Bone marrow (tissue), 2 donors: ENCODE measurements at places on chromosomes 7 and 10.

DNA sequence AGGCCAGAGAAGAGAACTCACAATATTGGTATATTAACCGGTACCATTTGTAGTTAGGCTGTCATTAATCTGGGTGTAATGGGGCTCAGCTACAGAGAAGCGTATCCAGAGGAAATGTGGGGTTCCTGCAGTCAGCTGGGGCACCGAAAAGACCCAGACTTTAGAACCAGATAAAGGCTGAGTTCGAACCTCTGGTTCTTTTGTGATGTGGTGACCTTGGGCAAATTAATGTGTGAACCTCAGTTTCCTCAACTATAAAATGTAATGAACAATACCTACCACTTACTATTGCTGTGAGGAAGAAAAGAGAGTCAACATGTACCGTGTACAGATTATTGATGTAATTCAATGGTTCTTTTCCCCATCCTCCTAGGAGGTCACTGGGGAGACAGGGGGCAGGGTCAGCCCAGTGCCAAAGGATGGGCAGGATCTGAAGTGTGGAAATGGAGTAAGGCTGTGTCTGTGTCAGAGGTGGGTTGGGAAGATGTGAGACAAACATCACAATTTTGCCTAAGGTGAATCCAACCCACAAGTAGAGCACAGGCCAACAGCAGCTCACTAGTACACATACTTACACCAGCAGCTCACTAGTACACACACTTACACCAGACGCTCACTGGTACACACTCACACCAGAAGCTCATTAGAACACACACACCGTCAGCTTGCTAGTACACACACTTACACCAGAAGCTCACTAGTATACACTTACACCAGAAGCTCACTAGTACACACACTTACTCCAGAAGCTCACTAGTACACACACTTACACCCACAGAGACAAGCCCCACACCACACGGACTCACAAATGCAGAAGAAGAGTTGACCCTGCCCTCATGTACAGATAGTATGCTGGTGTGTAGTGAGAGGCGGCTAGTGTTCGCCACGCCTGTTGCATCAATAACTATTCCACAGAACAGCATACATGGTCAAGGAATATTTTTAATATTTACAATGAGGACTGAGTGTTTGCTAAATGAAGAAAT is 28.0 kb downstream of the PRSS2 start:
- DNase-seq, result no peak

GRCh38 chr10:119597405-119598186 is 832 bp upstream of the TIAL1 start:
- DNase-seq, result no peak

DNA sequence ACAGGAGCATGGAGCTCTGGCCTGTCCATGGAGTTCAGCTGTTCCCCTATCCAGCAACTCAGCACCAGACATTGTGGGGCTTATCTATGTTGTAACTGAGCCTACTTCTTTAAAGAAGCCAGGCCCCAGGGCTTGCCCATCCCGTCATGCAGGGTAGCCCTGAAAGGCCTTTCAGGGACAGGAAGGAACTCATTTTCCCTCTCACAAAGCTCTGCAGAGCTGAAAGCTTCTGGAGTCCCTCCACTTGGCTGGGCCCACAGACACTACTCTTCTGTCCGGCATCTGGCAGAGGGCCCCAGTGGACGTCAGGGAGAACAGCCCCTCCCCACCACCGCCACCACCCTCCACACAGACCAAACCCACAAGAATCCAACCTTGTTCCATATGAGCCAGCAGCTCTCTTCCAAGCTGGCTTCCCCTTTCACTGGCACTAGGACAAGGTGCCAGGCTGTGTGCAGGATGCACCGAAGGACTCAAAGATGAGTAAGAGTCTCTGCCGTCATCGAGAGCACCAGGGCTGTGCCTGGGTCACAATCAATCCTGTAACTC is 33.1 kb downstream of the DENND2A start:
- no peak for DNase-seq

GRCh38 chr7:112286250-112287086 is 80.0 kb downstream of the ZNF277 start:
- no peak for DNase-seq

GRCh38 chr10:119197921-119198320 is 9.4 kb upstream of the GRK5 start:
- peak; percentile 67 for DNase-seq

GRCh38 chr10:57983281-57983791 is 284.4 kb downstream of the IPMK start:
- DNase-seq, result no peak

GRCh38 chr10:86686972-86687371 is 18.7 kb downstream of the LDB3 start:
- no peak for DNase-seq

- DNase-seq, result no peak
Observed at GRCh38 chr10:114115661-114116445, 58.1 kb downstream of the CCDC186 start.

GRCh38 chr7:44173911-44174693 is 15.1 kb downstream of the GCK start:
- DNase-seq, result no peak

DNA sequence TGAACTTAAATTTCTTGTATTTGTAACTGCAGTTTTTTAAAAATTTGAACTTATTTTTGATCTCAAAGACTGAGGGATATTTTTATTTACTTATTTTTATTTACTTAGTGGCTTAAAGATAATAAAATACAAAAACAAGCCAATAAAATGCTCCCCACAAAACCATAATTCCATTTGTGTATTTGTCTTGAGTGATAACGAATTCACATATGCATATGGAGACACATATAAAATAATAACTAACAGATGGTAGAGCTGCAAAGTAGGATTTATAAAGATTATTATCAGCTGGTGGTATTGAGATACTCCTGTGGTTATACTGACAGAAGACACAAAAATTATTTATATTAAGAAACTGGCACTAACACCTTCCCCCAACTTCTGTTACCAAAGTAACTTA is 90.2 kb upstream of the RPA3 start:
- no peak for DNase-seq

DNA sequence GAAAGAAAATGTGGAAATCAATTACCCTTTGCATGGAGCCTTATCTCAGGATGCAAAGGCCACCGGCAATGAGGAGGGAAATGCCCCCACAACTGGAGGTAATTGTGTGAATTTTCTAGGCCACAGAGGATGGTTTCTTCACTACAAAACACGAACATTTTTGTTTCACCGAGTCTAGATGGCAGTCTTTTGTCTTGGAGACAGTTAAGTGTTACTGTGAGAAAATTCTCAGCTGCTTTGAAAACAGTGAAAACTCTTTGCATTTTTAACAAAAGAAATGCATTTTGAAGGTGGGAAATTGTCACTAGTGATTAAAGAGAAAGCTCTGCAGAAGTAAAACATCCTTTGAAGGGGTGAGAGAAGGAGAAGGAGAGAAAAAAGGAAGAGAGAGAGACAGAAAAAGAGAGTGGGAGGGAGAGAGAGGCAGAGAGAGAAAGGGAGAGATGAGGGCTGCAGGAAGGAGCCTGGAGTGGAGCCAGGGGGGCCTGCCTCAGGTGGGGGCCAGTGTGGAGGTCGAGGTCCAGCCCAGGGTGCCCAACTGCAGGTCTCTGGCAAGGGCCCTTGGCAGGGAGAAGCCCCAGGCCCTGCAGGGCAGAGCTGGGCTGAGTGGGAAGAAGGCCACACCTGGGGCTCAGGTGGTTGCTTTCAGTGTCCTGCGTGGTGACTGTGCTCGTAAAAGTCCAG is 261.4 kb downstream of the ADARB2 start:
- DNase-seq, result no peak

GRCh38 chr7:105619590-105619989 is 38.3 kb upstream of the EFCAB10 start:
- no peak for DNase-seq

DNA sequence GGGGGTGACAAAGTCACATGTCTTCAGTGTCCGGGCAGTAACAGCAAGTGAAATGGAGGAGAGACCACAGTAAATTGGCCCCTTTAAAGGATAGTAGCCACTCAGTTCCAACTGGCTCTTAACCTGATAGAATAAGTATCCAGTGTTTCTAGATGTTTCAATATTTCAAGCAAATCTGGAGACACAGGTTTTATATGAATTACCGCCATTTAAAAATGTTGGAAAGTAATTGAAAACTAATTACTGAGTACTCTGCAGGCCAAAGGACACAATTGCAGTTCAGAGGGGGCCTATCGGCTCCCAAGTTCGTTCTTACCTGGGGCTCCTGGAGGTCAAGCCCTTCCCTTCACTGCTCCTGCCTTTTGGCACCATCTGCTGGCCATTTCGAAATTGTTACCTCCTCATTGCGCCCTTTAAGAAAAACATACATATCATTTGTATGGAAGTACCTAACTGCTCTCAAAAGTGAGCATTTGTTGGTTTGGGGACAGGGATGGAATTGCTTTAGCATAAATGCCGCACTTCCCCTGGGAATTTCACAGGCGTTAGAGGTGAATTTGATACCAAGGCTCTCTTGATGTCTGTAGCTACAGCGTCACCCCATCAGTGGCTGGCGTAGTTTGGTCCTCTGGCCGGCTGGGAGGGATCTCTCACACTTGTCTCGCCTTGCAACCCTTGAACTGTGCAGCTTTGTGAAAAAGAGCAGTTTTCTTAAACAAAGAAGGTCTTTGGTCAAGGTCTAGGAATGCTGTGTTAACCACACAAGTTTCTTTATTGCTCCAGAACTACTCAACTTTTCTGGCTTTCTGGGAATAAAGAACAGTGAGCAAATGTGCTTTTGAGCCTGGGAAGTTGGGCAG is 220.0 kb downstream of the ARHGAP21 start:
- DNase-seq, result no peak

GRCh38 chr7:29851487-29851886 is 45.2 kb downstream of the WIPF3 start:
- DNase-seq, result no peak

GRCh38 chr7:147639751-147640150 is 950.8 kb upstream of the C7orf33 start:
- DNase-seq, result no peak

DNA sequence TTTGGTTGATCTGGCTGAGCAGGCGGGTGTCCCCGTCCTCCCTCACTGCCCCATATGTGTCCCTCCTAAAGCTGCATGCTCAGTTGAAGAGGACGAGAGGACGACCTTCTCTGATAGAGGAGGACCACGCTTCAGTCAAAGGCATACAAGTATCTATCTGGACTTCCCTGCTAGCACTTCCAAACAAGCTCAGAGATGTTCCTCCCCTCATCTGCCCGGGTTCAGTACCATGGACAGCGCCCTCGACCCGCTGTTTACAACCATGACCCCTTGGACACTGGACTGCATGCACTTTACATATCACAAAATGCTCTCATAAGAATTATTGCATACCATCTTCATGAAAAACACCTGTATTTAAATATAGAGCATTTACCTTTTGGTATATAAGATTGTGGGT is 26.9 kb upstream of the TRIM56 start:
- DNase-seq, result peak; percentile 1

GRCh38 chr10:132541601-132542011 is 4.0 kb downstream of the INPP5A start:
- DNase-seq, result no peak

DNA sequence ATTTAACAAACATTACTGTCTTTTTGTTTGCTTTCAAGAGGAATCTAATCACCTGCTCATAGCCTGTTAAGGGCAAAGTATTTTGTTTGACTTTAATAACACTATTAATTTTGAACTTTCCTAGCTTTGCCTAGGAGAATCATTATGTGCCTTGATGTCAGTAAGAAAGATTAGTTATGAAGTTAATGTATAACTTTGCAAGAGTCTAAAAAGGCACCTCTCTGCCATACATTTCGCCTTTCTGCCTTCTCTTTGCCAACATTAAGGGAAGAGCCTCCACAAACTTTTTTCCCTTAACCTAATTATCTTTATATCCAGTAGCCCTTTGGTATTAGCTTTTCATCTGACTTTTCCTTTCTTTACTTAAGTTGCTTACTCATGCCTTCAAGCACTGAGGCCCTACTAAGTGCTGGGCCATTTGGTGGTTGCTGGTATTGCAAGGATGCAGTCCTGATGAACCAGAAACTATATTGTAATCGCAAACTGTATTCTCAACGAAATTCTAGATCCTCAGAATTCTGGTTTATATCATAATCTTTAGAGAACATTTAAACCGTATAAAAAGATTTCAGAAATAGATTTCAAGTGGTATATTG is 108.5 kb downstream of the SND1 start:
- no peak for DNase-seq

DNA sequence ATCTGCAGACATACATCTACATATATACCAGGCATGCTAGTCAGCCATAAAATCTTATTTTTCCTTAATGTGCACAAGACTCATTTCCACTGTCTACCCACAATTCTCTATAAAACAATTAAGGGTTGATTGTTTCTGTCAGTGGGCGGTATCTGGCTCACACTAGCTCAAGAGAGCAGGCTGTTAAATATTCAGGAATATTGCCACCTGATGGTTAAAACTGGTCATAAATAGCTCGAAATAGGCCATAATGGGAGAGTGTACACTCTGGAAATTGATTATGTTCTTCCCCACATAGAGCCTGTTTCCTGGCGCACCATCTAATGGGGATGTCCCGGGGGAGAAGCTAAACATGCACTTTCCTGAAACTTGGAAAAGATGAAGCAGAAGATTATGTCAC is 620.6 kb upstream of the ANKRD30A start:
- no peak for DNase-seq

GRCh38 chr7:146720195-146720594 is 603.6 kb downstream of the CNTNAP2 start:
- no peak for DNase-seq

GRCh38 chr7:105638334-105638733 is 57.0 kb upstream of the EFCAB10 start:
- DNase-seq, result no peak

- no peak for DNase-seq
Observed at GRCh38 chr10:33139181-33139646, 181.2 kb upstream of the ITGB1 start.

- no peak for DNase-seq
Observed at GRCh38 chr7:114865564-114865963, 56.3 kb upstream of the MDFIC start.

- DNase-seq, result no peak
Observed at GRCh38 chr10:96833220-96834001, 1.3 kb downstream of the LCOR start.

- peak; percentile 48 for DNase-seq
Observed at GRCh38 chr7:151008511-151009323, 15.6 kb downstream of the ATG9B start.

DNA sequence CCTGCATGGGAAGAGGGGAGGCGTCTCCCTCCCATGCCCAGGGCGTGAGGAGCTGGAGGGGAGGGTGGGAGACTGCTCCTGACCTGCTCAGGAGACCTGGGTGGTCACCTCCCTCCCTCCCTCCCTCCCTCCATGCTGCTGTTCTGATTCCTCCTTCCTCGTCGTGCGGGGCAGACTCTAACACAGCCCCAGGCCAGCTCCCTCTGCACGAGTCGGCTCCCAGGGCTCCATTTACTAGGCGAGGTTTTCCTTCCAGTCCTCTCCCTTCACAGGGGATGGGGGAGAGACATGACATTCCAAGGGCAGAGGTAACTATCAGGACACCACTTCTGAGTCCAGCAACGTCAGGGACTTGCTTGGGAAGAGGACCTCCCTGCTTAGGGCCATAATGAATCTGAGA is 23.6 kb downstream of the VIPR2 start:
- DNase-seq, result no peak
